ENCODE measurements at places on chromosomes 12 and 14. TPM values are rescaled to one million over a fixed set of nuclear protein-coding genes. Genes with fewer than 3 reads are reported as not detected.

The FIGNL2 gene
- not detected for polyA plus RNA-seq

- H3K27ac ChIP-seq = no peak overlapping the region
- DNase-seq = no peak
- no peaks in the 10 kb centered on the region for H3K36me3 ChIP-seq
- no peaks in the 10 kb centered on the region for H3K27me3 ChIP-seq
These were observed 336.3 kb downstream of the BMP4 start for GRCh38 chr14:53620317-53620716.

DNA sequence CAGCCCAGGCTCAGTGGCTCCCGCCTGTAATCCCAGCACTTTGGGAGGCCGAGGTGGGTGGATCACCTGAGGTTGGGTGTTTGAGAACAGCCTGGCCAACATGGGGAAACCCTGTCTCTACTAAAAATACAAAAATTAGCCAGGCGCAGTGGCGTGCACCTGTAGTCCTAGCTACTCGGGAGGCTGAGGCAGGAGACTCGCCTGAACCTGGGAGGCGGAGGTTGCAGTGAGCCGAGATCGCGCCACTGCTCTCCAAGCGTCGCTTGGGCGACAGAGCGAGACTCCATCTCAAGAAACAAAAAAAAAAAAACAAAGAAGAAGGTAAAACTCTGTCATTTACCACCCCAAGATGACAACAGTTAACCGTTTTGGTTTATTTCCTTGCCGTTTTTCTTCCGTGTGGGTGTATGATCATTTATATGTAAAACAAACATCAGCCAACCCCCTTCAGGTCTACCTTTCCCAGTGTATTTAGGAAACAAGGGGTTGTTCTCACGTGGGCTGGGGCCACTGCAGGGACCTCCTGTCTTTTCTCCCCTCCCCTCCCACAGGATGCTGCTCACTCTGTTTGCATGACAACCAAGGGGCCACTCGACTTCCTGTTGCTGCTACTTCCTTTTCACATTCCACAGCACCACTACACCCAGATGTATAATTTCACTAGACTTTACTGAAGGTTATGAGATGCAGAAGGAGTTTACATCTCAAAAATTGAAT lies 13.6 kb downstream of the TTC9 start:
- H3K36me3 ChIP-seq = no peaks in the 10 kb centered on the region
- no peak overlapping the region for H3K4me3 ChIP-seq
- DNase-seq = no peak
- H3K4me1 ChIP-seq = no peaks in the 10 kb centered on the region
- no peaks in the 10 kb centered on the region for H3K27me3 ChIP-seq

DNA sequence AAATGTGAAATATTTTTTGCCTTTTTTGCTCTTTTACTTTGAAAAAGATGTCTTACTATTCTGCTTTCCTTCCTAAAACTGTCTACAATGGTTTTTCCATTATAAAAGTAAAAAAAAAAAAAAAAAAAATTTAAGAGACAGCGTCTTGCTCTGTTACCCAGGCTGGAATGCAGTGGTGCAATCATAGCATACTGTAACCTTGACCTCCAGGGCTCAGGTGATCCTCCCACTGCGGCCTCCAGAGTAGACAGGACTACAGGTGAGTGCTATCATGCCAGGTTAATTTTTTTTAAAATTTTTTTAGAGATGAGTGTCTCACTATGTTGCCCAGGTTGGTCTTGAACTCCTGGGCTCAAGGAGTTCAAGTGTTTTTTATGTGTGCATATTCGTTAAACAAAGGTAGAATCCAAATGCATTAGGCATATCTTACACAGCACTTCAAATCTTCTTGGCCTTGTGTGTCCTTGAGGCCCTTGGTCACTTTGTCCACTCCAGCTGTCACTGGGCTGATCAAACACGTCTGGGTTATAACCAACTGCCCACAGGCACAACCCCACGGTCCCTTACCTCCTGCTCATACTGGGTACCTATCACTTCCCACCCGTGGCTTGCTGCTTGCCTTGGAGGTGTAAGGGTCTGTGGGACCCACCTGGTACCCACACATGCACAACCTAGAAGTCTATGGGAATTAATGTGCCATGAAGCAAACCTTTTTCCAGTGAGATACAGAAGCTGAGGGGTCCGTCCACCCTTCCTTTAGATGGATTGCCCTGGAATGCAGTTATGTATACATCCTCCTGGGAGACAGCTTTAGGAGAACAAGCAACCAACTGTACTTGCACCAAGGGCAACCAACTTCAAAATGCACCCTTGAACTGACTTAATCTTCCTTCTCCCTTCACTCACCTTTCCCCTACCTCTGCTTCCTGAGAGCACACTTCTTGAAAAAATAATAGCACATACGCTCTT lies 12.8 kb downstream of the RAD52 start:
- no peak overlapping the region for H3K27ac ChIP-seq
- DNase-seq = no peak
- no peaks in the 10 kb centered on the region for H3K4me1 ChIP-seq
- no peaks in the 10 kb centered on the region for H3K27me3 ChIP-seq
- H3K36me3 ChIP-seq = peaks cover 36% of the 10 kb centered on the region
- no peak overlapping the region for H3K4me3 ChIP-seq

DNA sequence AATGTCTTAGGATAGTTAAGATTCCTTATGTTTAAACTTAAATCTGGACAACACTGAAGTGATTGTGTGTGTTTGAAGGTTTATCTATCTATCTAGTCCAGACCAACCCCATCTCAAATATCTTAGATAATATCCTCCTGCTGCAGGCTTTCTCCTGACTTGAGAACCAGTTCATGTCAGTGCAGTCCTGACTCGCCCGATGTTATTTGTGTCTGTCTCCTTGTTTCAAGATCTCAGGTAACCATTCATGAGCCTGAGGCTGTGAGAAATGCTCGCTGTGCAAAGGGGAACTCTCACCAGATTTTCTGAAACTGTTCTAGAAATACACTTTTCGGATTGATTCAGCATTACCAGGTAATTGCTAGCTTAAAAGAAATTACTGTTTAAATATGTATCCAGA lies 356.2 kb downstream of the SNAPC1 start:
- no peak overlapping the region for H3K4me3 ChIP-seq
- H3K4me1 ChIP-seq = no peaks in the 10 kb centered on the region
- no peaks in the 10 kb centered on the region for H3K36me3 ChIP-seq
- H3K27me3 ChIP-seq = peaks cover 3% of the 10 kb centered on the region
- DNase-seq = no peak

The ESR2 gene
- polyA plus RNA-seq = 0.58 TPM

GRCh38 chr14:43165651-43166050 lies 1341.4 kb downstream of the FSCB start:
- no peaks in the 10 kb centered on the region for H3K27me3 ChIP-seq
- H3K27ac ChIP-seq = no peak overlapping the region
- no peak overlapping the region for H3K4me3 ChIP-seq
- no peak for DNase-seq

The CCDC198 gene
- polyA plus RNA-seq = 1.1 TPM

DNA sequence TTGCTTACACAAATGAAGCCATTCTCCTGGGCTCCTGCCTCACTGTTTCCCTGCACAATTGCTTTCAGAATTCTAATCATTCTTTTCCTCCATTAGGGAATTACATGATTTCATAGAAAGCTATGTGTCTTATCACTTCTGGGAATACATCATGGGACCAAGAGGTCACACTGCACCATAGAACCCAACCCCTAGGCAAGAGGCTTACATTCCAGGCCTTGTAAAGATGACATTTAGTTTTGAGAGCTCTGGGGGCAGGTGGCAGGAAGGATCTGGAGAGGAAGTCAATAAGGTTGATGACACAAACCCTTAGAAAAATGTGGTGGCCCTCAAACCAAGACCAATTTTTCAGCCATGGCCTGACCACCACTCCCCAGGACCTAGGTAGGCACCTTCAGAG lies 57.1 kb downstream of the NUAK1 start:
- no peak for DNase-seq
- no peaks in the 10 kb centered on the region for H3K36me3 ChIP-seq
- H3K27ac ChIP-seq = no peak overlapping the region
- H3K4me3 ChIP-seq = no peak overlapping the region
- H3K27me3 ChIP-seq = no peaks in the 10 kb centered on the region

The TAS2R7 gene
- not detected for polyA plus RNA-seq

DNA sequence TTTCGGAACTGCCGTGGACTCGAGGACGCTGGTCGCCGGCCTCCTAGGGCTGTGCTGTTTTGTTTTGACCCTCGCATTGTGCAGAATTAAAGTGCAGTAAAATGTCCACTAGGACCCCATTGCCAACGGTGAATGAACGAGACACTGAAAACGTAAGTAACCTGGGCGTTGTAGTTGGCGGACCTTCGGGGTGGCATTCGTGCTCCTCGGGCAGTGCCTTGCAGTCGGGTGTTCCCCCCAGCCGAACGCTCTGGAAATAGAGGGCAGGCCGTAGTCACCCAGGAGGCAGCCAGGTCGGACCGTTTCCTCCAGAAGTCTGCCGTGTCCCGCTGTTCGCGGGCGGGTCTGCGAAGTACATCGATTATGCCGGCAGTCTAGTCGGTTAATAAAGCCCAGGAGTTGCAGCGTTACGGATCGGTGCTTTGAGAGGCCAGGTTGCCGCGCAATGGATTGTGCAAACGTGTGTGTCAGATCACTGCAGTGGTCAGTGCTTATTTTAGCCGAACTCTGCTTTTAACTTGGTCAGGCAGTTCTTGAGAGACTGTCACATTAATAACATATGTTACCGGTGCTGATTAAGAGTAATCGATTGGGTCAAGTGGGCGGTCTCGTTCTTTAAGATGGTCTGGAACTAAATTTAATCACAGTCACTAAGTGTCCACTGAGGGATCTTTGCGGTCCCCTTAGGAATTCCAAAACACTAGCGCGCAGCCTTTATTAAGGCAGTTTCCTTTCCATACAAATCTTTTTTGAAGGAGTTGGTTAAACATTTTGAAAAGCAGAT lies 906 bp downstream of the MARK3 start:
- peak overlapping the region; percentile 98 for H3K27ac ChIP-seq
- peak overlapping the region; percentile 98 for H3K4me3 ChIP-seq
- no peaks in the 10 kb centered on the region for H3K36me3 ChIP-seq
- no peaks in the 10 kb centered on the region for H3K27me3 ChIP-seq
- no peaks in the 10 kb centered on the region for H3K4me1 ChIP-seq
- DNase-seq = no peak

The MIA2 gene
- polyA plus RNA-seq = 55.3 TPM

DNA sequence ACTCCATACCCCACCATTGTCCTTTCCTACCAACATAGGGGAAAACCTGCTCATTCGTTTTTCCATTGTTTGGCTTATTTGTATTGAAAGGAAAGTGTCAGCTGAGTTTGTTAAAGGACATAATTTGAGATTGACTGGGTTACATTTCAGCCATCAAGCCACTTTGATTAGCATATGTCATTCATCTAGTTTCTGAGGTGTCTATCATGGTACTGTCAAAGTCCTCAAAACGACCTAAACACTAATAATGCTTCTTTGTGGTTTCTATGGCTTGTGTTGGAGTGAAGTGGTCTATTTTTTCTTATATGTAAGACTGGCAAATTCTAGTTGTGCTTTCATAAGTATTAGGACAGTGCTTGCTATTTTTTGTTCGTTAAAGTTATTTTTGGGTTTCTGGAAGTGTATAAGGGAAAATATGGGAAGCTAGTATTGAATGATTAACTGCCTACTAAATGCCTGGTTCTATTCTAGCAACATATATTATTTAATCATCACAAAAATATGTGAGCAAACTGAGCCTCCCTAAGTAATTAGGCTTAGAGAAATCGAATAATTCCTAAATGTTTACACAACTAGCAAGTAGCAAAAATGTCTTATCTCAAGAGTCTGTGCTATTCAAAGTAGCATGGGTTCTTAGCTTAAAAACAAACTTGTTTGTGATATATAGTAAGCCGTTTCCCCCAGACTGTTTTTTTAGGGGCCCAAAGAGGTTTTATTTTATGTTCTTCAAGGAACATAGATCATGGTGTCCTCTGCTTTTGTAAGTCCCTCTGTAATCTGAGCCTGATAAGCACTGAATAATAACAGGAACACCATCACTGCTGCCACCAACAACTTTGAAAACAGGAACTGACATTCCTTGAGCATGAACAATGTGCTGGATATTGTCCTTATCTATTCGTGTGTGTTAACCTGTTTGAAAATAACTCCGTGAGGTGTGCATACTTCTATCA lies 67.1 kb downstream of the DERA start:
- peaks cover 2% of the 10 kb centered on the region for H3K4me1 ChIP-seq
- no peaks in the 10 kb centered on the region for H3K27me3 ChIP-seq
- H3K27ac ChIP-seq = no peak overlapping the region

Measured in small intestine (tissue), 16 donors.